Neural crest cell (in vitro differentiated cells): ENCODE measurements at places on chromosomes 5 and 9.

DNA sequence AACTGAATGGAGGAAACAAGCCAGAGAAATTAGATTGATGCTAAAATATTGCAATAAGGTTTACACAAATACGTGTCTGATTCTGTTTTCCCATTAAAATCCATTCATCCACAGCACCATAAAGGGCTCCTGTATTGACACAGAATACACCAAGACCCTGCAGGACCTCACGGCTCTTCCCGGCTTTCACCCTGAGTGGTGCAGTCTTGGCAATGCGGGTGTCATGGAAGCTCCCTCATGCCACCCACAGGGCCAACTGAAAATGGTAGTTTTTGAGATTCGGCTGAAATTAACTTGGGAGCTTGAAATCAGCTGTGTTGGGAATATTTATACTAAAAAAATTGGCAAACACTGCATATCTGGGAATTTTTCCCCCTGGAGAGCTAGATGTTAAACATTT is 17.3 kb upstream of the EXOC3 start:
- peaks cover 2% of the 10 kb centered on the region for H3K27me3 ChIP-seq
- no peak overlapping the region for H3K27ac ChIP-seq
- no peak overlapping the region for H3K4me3 ChIP-seq
- H3K36me3 ChIP-seq: peaks cover 6% of the 10 kb centered on the region
- H3K4me1 ChIP-seq: no peaks in the 10 kb centered on the region

- no peak overlapping the region for H3K27ac ChIP-seq
- DNase-seq: no peak
- H3K4me3 ChIP-seq: no peak overlapping the region
- H3K36me3 ChIP-seq: no peaks in the 10 kb centered on the region
- H3K4me1 ChIP-seq: peaks cover 24% of the 10 kb centered on the region
- peaks cover 26% of the 10 kb centered on the region for H3K27me3 ChIP-seq
Measured at GRCh38 chr9:136157477-136158265, 39.0 kb upstream of the TMEM250 start.

- no peaks in the 10 kb centered on the region for H3K4me1 ChIP-seq
- H3K4me3 ChIP-seq: no peak overlapping the region
- peaks cover 5% of the 10 kb centered on the region for H3K27me3 ChIP-seq
- DNase-seq: no peak
- no peaks in the 10 kb centered on the region for H3K36me3 ChIP-seq
Measured at GRCh38 chr9:92180669-92181181, 65.5 kb upstream of the SPTLC1 start.

- H3K4me3 ChIP-seq: no peak overlapping the region
- H3K27me3 ChIP-seq: no peaks in the 10 kb centered on the region
- H3K36me3 ChIP-seq: no peaks in the 10 kb centered on the region
- peak; percentile 49 for DNase-seq
- no peaks in the 10 kb centered on the region for H3K4me1 ChIP-seq
Measured at GRCh38 chr5:112146323-112147226, 272.5 kb downstream of the EPB41L4A start.

DNA sequence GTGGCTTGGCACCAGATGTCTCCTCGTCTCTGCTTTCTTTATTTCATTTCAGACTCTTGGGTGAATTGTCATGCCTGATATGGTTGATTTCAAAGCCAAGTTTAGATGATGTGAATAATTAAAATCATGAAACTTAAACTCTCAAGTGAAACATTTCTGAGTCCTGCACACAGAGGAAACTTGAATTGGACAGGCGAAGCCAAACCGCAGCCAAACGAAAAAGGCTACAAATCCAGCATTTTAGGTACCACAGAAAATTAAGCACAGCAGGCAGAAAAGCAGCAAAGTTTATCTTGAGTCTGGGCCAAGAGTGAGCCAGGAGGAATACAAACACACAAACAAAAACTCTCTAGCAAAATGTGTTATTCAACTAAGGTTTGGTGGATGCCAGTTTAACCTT is 659.8 kb upstream of the KLF4 start:
- no peaks in the 10 kb centered on the region for H3K36me3 ChIP-seq
- no peak overlapping the region for H3K4me3 ChIP-seq
- H3K27me3 ChIP-seq: peaks cover 2% of the 10 kb centered on the region
- H3K4me1 ChIP-seq: no peaks in the 10 kb centered on the region
- DNase-seq: no peak

DNA sequence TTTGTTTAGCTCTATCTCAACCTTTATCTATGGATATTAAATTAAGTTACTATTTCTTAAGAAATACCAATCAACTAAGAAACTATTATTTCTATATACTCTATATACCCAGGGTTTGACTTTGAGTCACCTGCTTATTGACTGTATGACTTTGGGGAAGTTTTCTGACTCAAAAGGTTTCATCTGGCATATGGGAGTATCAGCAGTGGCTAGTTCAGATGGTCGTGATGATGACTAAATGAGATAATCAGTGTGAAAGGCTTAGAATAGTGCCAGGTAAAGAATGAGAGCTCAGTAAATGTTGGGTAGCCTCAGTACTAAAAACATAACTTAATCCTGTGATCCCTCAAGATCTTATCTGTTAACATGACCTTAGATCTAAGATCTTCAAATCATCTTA is 179.7 kb upstream of the ISL1 start:
- no peak overlapping the region for H3K4me3 ChIP-seq
- DNase-seq: no peak
- no peak overlapping the region for H3K27ac ChIP-seq
- H3K4me1 ChIP-seq: no peaks in the 10 kb centered on the region

DNA sequence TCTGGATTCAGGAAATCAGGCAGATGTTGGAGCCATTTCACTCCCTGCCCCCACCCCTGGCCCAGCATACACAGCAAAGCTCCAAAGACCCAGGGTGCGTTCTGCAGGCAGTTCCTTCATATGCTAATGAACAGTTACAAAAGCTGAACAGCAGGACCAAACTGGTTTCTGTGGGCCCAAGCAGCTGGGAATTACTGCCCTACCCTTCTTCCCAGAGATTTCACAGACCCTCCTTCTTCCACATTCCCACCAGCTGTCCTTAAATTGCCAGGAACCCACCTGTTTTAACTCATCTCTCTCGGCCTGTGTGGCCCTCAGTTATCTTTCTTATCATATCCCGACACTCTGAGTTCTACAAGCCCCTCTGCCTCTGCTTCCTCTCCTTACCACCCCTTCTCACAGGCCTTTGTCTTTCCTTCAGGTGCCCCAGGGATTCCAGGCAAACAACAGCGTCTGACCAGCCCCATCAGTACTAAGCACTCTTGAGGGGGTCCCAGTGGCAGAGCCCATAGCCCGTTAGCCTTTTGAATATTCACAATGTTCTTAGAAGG is 10.6 kb upstream of the F2RL1 start:
- H3K36me3 ChIP-seq: peaks cover 8% of the 10 kb centered on the region
- peak overlapping the region; percentile 50 for H3K4me3 ChIP-seq
- peaks cover 14% of the 10 kb centered on the region for H3K27me3 ChIP-seq
- peak overlapping the region; percentile 94 for H3K27ac ChIP-seq

- H3K27ac ChIP-seq: no peak overlapping the region
- H3K4me3 ChIP-seq: no peak overlapping the region
- DNase-seq: no peak
- peaks cover 3% of the 10 kb centered on the region for H3K27me3 ChIP-seq
Measured at GRCh38 chr5:14655146-14655741, 9.3 kb upstream of the OTULIN start.

- no peak overlapping the region for H3K4me3 ChIP-seq
- DNase-seq: no peak
- H3K36me3 ChIP-seq: no peaks in the 10 kb centered on the region
- no peaks in the 10 kb centered on the region for H3K27me3 ChIP-seq
Measured at GRCh38 chr9:82147798-82148425, 159.3 kb downstream of the SPATA31D1 start.

GRCh38 chr5:141135718-141136266 is 786 bp downstream of the PCDHB5 start:
- H3K27ac ChIP-seq: no peak overlapping the region
- H3K27me3 ChIP-seq: no peaks in the 10 kb centered on the region
- no peak for DNase-seq
- H3K4me1 ChIP-seq: no peaks in the 10 kb centered on the region
- H3K4me3 ChIP-seq: peak overlapping the region; percentile 84

DNA sequence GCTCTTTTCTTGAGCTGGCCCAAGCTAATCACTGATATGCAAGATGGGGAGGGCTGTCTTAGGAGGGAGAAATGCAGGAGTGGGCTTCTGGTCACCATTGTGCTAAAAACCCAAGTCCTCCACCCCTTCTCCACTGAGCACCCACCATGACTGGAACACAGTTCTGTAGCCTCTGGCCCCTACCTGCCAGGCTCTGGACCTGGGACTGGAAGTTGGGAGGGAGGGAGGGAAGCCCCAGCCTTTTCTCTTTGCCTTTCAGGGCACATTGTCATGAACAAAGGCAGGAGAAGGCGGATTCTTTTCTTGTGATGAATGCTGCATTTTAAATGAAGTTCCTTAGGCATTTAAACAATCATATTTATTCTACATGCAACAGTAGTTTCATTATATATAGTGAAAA is 559.1 kb upstream of the TRPC7 start:
- no peak overlapping the region for H3K27ac ChIP-seq
- H3K4me1 ChIP-seq: no peaks in the 10 kb centered on the region
- H3K27me3 ChIP-seq: peaks cover 8% of the 10 kb centered on the region
- DNase-seq: no peak
- no peak overlapping the region for H3K4me3 ChIP-seq

DNA sequence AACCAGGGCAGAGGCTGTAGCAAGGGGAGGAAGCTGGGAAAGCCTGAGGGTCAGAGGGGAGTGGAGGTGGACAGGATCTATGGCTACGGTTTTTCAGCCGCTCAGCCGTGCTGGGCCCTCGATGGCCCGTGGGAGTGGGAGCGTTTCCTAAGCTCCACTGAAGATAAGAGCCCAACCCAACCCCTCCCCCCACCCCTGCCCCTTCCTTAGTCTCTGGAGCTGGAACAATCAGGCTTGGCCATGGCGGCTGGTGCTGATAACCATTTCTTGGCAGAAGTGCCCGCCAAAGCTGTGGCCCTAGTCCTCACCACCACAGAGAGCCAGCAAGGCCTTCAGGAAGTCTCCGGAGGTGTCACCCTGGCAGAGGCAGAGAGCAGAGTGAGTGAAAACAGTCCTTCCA is 20.3 kb upstream of the TNIP1 start:
- peaks cover 3% of the 10 kb centered on the region for H3K4me1 ChIP-seq
- H3K4me3 ChIP-seq: no peak overlapping the region
- no peak overlapping the region for H3K27ac ChIP-seq
- peaks cover 10% of the 10 kb centered on the region for H3K36me3 ChIP-seq
- H3K27me3 ChIP-seq: no peaks in the 10 kb centered on the region
- DNase-seq: no peak

- H3K27me3 ChIP-seq: no peaks in the 10 kb centered on the region
- H3K4me1 ChIP-seq: peaks cover 8% of the 10 kb centered on the region
- H3K4me3 ChIP-seq: no peak overlapping the region
- peaks cover 3% of the 10 kb centered on the region for H3K36me3 ChIP-seq
- H3K27ac ChIP-seq: no peak overlapping the region
- DNase-seq: no peak
Measured at GRCh38 chr5:143207563-143208364, 195.7 kb downstream of the NR3C1 start.

DNA sequence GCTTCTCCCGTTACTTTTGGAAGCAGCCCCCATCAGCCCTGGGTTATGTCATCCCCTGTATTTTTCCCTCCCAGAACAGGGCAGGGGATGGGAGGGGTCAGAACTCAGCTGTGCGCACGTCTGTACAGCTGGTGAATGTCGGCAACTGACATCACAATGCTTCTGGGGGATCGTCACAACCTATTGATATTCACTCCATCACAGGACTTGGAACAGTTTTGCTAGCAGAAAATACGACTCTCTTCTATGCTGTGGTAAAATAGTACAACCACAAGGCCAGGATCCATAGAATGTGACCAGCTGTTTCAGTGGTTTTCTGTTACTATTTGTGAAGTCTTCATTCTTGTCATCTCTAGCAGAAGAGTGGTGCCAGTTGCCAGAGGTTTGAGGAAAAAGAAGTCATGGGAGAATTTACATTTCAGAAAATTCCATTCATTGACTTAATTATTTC is 77.1 kb upstream of the KLF4 start:
- peaks cover 8% of the 10 kb centered on the region for H3K4me1 ChIP-seq
- H3K36me3 ChIP-seq: no peaks in the 10 kb centered on the region
- H3K27me3 ChIP-seq: no peaks in the 10 kb centered on the region
- DNase-seq: no peak

GRCh38 chr5:111517853-111518501 is 5.6 kb upstream of the STARD4 start:
- H3K27me3 ChIP-seq: no peaks in the 10 kb centered on the region
- H3K27ac ChIP-seq: no peak overlapping the region
- H3K4me1 ChIP-seq: peaks cover 17% of the 10 kb centered on the region

DNA sequence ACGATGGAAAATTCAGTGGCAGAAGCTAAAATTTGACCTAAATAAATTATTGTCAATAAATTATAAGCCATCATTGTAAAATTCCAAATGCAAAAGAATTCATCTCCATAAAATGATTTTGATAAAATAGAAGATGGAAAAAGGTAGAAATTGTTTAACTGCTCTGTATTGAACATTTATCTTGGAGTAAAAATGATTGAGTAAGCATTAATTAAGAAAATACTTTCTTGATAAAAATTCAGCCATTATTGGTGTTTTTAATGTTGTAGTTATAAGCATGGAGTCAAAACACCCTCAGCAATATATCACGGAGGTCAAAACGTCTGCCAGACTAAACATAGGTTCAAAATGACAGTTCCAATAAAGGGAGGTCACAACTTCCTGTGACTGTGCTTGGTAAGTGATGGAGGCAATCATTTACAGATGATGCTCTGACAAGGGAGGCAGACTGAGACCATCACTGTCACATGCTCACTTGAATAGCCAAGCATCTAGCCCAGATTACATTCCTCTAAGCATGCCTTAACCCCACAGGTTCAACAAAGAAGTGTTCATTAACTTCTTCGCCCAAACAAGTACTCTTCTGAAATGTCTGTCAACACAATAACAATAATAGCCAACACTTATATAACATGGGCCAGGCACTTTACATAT is 69.5 kb downstream of the SH3TC2 start:
- DNase-seq: no peak
- H3K4me3 ChIP-seq: no peak overlapping the region
- H3K27me3 ChIP-seq: peaks cover 3% of the 10 kb centered on the region

- H3K36me3 ChIP-seq: peaks cover 6% of the 10 kb centered on the region
- H3K4me3 ChIP-seq: peak overlapping the region; percentile 95
- peaks cover 39% of the 10 kb centered on the region for H3K4me1 ChIP-seq
- no peak overlapping the region for H3K27ac ChIP-seq
- peaks cover 6% of the 10 kb centered on the region for H3K27me3 ChIP-seq
Measured at GRCh38 chr5:83474991-83475390, 3.4 kb downstream of the VCAN start.
